Dorsolateral prefrontal cortex (tissue), 122 donors: ENCODE measurements at places on chromosomes 5 and 9.

GRCh38 chr5:96638561-96638960 is 23.6 kb upstream of the CAST start:
- no peak for DNase-seq

DNA sequence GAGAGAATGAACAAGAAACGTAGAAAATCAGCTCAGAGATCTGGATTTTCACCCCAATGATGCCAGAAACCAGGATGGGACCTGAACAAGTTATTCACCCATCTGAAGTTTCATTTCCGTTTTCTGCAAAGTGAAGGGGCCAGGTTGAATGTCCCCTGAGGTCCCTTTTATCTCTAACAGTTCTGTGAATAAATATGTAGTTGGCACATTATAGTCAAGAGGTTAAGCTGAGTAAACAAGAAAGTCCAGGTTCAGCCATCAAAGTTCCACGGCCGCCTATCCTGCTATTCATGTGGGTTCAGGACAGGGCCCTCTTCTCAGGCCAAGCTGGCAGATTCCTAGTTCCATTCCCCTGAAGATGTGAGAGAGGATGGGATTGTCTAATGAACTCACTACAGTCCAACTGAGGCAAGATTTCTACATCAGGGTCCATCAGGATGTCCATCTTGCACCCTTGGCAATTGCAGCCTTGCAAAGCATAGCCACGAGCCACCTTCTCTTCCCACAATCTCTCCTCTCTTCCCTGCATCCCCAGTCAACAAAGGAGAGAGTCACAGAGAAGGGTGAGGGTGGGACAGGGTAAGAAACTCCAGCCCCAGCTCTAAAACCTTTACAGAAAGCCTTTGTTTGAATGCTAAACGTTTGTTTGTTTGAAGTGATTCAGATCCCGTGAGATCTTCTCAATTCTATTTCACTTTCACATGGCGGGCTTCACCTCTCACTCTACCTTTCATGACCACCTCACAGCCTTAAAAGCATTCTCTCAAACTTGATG is 311.0 kb downstream of the SLIT3 start:
- no peak for DNase-seq

DNA sequence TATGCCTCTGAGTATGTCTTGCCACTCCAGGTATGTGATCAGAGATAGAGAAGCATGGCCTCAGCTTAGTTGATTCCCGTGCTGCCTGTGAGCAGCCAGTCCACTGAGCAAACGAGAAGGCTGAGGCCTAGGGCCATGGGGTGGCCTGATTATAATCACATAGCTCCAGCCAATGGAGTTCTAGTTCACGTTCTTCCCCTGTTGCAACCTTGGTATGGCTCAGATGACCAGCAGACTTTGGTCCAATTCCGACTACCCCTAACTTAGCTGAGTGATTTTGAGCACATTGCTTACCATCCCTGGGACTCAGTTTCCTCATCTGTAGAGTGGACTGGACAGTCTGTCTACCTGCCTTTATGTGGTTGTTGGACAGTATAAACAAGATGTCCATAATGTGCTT is 68.4 kb downstream of the PPARGC1B start:
- no peak for DNase-seq

GRCh38 chr5:74596927-74597326 is 43.6 kb downstream of the ENC1 start:
- no peak for DNase-seq

GRCh38 chr5:126464016-126464415 is 40.8 kb downstream of the GRAMD2B start:
- no peak for DNase-seq
